ENCODE measurements at places on chromosomes 12 and 14.

GRCh38 chr12:82047446-82047845 lies 288.3 kb upstream of the PPFIA2 start:
- DNase-seq: no peak

DNA sequence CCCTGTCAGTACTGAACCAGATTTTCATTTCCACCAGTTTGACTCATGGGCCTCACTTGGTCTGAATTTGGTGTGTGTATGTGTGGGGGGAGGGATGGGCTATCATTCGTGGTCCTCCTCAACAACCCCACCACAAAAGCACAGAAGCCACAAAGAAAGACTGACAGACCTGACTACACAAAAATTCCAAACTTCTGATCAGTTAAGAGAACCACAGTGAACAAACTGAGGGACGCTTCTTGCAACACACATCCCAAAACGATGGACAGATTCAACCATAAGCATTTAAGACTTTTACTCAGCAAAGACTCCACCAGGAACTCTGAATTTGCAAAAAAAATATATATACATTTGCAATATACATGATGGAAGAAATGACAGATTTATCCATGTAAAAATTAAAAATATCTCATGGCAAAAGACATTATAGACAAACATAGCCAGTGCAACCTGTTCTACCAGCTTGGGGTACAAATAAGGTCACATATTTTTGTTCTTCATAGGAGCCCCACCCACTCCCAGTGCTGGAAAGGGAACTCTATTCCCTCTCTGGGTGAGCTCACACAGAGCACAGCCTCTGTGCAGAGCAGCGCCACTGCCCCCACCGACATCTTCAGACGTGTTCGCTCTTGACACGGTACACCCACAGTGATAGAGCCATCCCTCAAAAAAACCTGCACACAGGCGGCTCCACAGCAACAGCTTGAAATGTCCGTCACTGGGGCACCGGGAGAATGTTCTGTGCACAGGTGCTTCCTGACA lies 49.7 kb downstream of the JAG2 start:
- DNase-seq: no peak

- peak; percentile 80 for DNase-seq
These were observed 16.5 kb downstream of the SELPLG start for GRCh38 chr12:108616941-108617858.

- no peak for DNase-seq
These were observed 4.1 kb upstream of the KANSL2 start for GRCh38 chr12:48686037-48686595.

- no peak for DNase-seq
These were observed 650.0 kb downstream of the FLRT2 start for GRCh38 chr14:86179980-86180379.

- DNase-seq: no peak
These were observed 222.2 kb downstream of the FLRT2 start for GRCh38 chr14:85752175-85752574.

GRCh38 chr12:59619461-59620240 lies 23.8 kb downstream of the SLC16A7 start:
- no peak for DNase-seq

GRCh38 chr14:103099081-103099732 lies 4.7 kb downstream of the EXOC3L4 start:
- DNase-seq: no peak

GRCh38 chr14:76919431-76920330 lies 93.5 kb downstream of the LRRC74A start:
- DNase-seq: no peak

GRCh38 chr12:88390811-88391210 lies 189.5 kb downstream of the KITLG start:
- no peak for DNase-seq

DNA sequence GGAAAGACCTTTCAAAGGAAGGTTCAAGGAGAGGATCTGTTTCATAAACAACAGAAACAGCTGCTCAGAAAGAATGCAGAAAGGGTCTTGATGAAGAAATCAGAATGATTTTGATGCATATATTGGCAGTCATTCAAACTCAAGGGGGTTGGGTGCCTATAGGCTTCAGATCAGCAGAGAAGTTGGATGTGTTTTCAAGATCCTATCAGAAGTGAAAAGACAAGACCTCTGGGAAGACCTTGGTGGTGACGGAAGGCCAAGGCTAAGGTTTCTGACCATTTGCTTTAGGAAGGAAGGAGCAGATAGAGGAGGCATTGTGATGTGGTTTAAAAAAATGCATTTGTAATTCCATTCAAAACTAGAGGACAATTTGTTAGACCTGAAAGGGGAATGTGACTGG lies 15.2 kb upstream of the PTPRB start:
- DNase-seq: no peak

DNA sequence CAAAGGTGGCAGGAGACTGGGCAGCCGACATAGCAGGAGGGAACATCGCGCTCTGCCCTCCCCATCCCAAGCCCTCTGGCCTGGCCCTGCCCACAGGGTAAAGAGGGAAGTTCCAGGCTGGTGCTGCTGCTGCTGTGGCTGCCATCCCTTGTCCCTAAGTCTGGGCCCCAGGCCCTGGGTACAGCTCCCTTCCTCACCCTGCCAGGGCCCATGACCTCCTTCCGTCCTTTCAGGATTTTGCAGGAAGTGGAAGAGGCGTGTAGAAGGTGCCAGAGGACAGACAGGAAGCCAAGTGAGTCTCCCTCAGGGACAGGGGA lies 14.7 kb upstream of the NCOR2 start:
- DNase-seq: no peak

GRCh38 chr14:59918824-59919569 lies 947 bp upstream of the LRRC9 start:
- DNase-seq: no peak

DNA sequence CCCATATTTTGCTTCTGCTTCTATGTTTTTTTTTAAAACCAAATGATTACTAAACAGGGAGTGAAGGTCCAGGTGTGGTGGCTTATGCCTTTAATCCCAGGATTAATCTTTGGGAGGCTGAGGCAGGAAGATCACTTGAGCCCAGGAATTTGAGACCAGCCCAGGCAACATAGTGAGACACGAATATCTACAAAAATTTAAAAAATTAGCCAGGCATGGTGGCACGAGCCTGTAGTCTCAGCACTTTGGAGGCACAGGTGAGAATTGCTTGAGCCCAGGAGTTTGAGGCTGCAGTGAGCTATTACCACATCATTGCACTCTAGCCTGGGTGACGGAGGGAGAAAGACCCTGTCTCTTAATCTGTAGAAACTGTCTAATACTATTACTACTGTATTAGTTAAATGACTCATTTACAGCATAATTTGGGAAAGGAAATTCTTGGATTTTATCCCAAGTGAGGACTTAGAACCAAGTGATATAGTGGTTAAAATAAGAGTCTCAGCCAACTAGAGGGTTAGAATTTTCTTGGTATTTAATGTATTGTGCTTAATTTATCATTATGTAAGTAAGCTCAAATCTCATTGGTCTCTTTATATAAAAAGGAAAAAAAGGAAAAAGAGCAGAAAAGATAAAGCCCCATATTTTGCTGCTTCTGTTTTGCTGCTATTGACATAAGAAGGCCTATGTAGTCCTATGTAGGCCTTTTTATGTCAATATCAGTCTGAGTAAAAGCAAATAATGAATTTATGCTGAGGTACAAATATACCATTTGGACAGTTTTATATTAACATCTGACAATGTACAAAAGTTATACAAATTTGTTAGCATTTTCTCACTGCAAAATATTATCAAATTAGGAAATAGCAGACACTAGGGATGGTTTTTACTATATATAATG lies 163.4 kb downstream of the RAD51B start:
- no peak for DNase-seq

DNA sequence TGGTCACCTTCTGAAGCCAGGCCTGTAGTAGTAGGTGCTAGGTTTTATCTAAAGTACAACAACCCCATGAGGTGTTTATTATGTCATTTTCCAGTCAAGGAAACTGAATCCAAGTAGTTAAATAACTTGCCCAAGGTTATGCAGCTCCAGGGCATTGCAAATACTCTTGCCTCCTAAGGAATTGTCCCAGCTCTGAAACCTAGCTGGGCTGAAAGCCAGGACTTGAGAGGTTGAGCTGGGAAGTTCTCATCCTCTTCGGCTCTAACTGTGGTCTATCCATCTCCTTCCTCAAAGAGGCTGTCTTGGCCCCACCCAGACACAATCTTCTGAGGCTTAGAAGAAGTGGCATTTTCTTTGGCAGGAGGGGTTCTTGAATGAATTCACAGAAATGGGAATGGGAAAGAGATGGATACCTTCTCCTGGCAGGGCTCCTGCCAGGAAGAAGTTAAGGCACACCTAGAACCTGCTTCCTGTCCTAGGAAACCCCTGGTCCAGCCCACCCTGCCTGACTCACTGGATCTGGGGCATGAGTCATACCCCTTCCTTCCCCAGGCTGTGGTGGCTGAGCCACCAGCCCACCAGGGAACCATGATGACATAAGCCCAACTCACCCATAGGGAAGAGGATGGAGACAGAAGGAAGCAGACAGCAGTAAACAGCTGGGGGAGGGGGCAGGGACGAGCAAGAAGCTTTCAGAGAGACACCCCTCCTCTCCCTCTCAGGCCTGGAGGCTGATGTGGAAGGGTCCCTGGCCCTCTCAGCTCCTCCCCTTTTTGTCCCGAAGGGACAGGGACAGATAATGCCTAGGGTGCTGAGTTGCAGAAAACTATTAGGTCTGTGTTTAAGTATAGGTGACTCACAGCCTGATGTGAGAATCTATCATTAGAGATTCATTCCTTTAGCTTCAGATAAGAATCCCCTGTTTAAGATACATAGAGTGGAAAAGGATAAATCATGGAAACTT lies 2.1 kb upstream of the PLEK2 start:
- no peak for DNase-seq

DNA sequence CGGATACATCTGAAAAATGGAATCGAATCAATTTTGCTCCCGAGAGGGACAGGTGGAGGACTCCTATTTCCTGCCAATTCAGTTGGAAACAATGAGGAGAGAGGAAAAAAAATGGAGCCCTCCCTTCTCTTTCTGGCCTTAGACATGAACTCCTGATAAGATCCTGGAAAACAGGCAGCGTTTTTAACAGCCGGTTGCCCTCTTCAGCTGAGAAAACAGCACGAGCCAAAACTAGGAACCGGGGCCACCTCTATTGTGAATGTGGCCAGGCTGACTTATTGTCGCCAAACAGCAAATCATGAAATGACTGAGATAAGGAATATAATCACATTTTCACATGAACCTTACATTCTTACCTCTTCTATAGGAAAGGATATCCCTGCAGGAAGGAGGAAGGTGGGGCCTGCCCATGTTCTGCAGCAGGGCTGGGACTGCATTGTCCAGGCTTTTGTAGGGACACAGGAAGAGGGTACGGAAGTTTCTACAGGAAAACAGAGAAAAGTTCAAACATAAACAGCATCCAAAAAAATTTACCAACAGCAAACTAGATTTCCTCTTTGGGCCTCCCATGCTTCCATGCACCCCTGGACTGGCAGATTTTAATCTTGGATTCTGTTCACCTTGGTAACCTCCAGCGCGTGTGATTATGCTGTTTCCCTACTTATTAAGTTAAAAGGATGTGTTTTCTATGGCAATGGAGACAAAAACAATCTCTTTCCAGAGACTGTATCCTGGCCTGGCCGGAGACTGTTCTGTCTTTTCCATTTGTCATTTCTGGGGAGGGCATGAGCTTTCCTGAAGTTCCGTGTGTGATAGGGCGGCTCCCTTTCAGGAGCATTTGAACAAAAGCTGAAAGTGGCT lies 29.0 kb upstream of the ELK3 start:
- no peak for DNase-seq

DNA sequence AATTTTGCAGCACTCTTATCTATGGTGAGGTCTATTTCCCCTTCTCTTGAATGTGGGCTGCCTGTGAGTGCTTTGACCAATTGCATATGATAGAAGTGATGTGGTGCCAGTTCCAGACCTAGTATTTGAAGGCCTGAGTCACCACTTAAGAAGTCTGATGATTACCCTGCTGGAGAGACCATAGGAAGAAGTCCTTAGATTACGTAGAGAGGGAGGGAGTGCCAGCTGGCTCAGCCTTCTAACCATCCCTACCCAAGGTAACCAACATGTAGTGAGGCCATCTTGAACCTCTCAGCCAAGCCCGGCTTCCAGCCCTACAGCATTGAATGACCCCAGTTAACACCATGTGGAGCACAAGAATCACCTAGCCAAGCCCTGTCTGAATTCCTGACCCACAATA lies 166.9 kb downstream of the NELL2 start:
- DNase-seq: no peak

- no peak for DNase-seq
These were observed 226.8 kb upstream of the RGS6 start for GRCh38 chr14:71705460-71705859.

DNA sequence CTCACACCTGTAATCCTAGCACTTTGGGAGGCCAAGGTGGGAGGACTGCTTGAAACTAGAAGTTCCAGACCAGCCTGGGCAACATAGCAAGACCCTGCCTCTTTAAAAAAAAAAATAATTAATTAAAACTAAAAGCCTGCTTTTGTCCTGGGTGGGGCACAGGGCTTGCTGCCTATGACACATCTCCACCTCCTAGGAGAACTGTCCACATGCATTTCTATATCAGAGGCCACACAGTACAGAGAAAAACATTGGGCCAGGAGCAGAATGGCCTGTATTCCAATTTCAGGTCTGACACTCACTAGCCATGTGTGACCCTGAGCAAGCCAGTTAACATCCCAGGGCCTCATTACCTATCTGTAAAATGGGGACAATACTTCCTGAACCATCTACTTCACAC lies 31.9 kb downstream of the CCDC88C start:
- DNase-seq: no peak

- no peak for DNase-seq
These were observed 175.4 kb upstream of the PZP start for GRCh38 chr12:9383585-9383984.

DNA sequence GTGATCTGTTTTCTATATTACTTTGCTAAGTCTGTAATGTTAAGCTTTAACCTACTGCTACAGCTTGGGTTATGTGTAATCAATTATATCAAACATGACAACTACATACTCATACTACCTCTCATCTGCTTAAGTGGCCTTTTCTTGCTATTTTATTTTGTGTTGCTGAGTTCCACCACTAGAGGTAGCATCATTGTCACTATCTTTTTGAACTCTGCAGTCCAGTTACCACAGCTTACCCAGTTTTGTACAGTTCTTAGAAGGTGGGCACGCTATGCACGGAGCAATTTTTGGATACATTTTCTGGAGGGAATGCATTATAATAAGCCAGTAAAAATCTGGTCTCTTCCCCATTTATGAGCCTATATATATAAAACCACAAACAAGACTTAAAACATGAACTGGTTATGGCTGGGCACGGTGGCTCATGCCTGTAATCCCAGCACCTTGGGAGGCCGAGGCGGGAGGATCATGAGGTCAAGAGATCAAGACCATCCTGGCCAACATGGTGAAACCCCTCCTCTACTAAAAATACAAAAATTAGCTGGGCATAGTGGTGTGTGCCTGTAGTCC lies 48.5 kb downstream of the SAV1 start:
- DNase-seq: no peak

- no peak for DNase-seq
These were observed 156.5 kb upstream of the RMST start for GRCh38 chr12:97306147-97306546.

GRCh38 chr14:86933460-86933859 lies 1059.5 kb downstream of the GALC start:
- DNase-seq: no peak
